ENCODE measurements at places on chromosomes 16 and 17. TPM values are rescaled to one million over a fixed set of nuclear protein-coding genes. Genes with fewer than 3 reads are reported as not detected.

The CMTM1 gene
- total RNA-seq = 0.89 TPM

The TBX2 gene
- total RNA-seq = 2.4 TPM

The OTOA gene
- total RNA-seq = not detected

The MFSD11 gene
- 13.2 TPM for total RNA-seq

Data from mesangial cell (primary cell).